NCI-H187 treated with DMSO at 0.1 percent for 48 hours (cell line): ENCODE measurements at places on chromosomes 5 and 9.

GRCh38 chr5:115243412-115243811 is 19.3 kb downstream of the PGGT1B start:
- DNase-seq, result no peak

DNA sequence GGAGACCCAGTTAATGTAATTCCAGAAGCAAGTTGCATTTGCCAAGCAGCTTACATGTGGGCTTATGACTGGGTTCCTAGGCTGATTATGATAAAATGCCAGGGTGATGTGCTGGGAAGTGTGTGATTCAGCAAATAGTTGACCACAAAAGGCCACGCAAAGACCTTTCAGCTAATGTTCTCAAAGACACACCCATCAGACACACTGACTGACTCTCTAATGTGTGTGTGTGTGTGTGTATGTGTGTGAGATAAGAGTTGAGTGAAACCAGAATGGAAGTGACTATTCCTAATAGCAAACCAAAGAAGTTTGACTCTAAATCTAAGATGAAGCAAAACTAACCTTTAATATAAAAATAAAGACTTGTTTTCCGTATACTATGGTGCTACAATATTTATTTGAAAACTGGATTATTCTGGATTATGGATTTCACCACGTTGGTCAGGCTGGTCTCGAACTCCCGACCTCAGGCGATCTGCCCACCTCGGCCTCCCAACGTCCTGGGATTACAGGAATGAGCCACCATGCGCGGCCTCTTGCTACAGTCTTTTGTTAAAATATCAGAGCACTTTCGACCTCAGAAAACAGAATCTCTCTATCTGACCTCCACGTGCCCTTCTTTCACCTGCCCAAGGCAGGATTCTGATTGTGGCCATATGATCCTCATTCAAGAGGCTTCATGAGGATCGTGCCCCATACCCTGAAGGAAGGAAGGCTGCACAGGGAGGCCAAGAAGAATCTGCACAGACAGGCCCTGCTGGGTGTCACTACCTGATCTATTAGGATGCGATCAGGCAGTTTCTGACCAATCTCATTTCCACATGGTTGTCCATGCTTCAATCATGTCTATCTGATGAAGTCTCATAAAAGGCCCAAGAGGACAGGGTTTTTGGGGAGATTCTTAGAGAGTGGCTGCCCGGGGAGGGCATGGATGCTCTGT is 75.6 kb downstream of the USP20 start:
- no peak for DNase-seq

DNA sequence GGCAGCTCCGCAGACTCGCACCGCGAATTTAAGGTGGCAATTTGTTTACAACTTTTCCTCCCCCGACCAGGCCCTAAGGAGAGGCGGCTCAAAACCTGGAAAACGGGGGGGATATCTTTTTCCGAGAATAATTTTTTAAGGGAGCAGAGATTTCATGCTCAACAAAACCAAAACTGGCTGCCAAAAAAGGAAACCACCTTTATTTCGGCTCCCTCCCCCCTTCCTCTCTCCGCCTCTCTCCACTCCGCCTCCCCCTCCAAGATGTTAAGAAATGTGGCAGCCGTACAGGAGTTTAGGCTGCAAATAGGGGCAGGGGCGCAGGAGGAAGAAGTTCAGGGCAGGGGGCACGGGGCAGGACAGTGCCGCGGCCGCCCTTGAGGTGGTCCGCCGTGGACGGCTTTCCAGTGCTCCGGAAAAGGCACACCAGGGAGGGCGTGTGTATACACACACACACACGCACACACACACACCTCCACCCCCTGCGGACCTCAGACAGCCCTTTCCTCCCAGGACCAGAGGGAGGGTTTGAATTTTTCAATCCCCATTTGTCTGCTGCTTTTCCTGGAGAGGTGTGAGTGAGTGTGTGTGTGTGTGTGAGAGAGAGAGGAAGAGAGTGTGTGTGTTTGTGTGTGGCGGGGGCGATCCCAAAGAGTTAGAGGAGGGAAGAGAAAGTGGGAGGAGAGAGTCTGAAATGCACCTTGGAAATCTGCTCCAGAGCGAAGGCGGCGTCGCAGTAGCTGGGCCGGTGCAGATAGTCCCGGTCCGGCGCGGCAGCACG is 9.1 kb downstream of the PTCH1 start:
- DNase-seq, result no peak

DNA sequence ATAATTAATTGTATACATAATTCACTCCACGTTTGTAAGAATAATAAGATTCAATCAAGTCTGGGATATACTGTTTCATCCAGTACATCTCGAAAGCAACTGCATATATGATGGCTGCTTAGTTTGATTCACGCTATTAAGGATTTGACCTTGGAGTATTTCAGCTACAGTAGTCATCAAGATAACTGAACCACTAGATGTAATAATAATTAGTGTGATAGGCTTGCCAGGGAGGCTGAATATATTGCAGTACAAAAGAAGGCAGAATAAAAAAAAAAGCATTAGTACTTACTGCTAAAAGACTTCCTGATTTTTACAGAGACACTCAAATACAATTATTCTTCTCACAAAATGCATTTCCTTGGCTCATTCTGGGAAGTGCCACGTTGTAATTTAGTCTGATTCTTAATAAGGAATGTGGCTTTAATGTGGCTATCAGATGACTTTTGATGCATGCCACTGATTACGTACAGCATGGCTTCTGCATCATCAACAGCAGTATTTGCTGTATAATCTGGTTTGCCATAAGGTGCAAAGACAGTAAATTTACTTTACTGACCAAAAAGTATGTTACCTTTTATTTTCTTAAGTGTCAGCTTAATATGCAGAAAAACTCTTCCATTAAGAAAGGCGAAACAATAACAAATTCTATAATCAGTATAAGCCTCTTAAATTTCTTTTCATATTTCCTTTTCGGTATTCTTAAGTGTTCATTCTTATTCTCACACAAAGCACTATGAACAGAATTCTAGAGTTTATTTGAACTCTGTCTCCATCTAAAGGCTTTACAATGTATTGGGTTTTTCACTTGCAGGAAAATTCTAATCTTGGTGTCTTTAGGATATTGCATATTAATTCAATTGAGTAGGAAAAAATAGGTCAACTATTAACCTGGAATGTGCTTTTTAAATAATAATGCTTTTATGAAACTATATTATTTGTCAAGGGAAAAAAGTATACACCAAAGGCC is 166.4 kb downstream of the SLF1 start:
- no peak for DNase-seq

GRCh38 chr9:135289081-135289491 is 190.5 kb upstream of the PPP1R26 start:
- DNase-seq, result no peak

DNA sequence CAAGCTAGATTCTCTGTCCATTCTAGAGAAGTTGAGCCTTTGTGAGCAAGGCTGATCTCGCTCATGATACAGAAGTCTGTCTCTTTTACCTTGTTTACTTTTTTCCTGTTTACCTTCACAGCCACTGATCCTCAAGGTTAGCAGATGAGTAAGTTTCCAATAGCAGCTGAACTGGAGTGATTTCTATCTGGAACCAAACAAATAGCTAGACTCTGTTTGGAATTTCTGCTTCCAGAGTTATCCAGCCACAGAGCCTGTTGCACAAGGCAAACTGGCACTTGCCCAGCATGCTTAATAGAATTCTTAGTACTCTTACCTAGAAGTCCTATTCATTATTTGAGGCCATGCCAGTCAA is 12.8 kb upstream of the PANK3 start:
- DNase-seq, result no peak

DNA sequence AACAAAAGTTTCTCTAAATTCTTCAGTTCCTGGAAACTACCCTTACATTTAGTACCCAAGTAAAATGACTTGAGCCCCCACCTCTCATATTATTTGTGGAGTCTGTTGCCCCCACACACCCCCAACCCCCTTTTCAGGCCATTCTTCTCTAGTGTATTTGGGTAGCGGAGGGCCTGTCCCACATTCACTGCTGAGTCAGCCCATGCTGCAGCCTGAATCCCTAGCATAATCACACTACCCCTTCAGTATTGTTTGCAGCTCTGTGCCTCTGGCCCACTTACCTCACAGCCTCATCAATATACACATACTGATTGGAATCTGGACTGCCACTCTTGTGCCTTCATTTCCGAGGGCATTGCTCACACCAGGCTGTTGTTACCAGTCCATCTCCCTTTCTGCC is 26.8 kb downstream of the RGS7BP start:
- DNase-seq, result no peak

GRCh38 chr9:104842698-104843097 is 78.8 kb downstream of the NIPSNAP3B start:
- no peak for DNase-seq

- no peak for DNase-seq
Measured at GRCh38 chr5:43416803-43417394, 4.7 kb upstream of the CCL28 start.

DNA sequence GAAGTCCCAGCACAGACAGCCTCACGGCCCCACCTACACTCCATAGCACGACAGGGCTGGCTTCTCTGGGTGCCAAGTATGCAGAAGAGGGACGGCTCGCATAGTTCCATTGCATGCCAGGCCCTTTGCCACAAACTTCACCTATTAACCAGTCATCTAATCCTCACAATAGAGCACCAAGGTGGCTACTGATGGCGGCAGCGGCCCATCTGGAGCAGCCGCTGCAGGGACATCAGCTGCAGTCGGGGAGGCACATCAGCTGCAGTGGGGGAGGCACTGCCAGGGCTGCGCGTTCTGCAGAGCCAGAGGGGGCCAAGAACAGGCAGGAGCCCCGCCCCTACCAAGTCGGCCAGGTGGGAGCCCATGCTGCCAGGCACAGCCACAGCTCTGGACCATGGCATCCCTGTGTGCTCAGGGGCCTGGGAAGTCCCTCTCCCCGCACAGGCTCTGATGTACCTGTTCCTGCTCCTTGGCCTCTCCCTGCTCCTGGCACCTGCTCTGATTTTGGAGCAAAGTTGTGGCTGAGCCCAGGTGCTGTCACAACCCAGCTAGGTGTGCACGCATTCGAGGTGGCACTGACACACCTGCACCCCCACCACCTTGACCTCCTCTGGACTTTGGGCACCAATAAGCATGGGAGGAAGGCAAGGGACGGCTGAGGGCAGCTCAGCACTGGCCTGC is 61.5 kb upstream of the SYNPO start:
- DNase-seq, result no peak

DNA sequence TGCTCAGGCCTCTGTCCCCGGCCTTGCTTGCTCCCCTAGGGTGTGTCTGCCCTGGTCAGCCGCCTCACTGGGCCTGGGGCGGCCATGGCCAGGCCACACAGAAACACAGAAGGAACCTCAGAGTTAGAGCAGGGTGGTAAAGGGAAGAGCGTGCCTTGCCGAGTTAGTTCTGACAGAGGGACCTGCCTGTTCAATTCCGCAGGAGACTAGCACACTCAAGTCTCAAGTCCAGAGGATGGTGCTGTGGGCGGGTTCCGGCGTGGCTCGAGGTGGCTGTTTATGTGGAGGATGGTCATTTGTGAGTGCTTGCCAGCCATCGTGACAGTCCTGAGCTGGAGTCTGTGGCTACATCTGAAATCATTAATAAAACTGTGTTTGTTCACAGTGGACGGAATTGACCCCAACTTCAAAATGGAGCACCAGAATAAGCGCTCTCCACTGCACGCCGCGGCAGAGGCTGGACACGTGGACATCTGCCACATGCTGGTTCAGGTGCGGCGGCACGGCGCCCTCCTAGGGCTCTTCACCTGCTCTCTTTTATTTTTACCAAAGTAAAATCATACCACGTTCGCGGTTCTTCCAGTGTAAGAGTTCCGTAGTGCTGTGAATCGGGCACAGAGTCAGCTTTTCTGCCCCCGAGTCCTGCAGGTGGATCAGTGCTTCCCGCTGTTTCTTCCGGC is 95.5 kb upstream of the CACNA1B start:
- no peak for DNase-seq

DNA sequence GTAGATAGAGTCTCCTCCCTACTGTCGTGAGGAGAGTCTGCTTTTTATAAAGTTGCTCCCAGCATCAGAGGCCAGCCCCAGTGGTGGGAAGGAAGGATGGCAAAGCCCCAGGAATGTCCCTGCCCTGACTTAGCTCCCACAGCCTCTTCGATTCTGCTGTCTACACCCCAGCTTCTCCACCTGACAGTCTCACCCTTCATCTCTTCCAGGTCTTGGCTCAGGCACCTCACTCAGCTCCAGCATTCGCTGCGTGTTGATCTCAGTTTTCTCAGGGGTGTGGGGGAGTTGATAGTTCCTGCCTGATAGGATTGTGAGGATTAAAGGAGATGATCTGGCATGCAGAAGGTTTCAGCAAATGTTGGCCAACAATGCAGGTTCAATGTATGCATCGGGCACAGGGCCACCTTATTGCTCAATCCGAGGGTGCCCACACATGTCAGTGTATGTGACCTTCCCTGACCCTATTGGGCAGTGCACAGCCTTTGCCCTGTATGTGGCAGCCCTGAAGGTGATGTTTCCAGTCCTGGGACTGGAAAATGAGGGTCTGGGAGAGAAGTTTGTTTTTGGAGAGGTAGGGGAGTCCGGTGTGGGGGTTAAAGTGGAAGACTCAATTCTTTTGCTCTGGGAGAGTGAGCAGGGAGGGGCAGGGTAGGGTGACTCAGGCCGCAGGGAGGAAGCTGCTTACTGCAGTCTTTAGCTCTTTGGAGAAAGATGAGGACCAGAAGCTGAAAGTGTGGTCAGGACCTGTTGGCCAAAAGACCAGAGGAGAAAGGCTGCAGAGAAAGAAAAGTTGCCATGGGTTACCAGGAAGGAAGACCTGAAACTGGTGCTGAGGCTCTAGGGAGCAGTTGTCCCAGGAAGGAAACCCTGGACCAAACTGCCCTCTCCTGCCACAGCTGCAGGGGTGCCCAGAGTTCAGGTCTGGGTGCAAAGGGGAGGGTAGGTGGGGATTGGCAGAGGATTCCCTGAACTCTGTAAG is 153.2 kb downstream of the MACROH2A1 start:
- DNase-seq, result no peak

- DNase-seq, result no peak
Measured at GRCh38 chr9:34690983-34691935, at the start of gene CCL19. Gene CCL19 (minus strand): TSS chr9:34691276. CDS start chr9:34691139, 137 bp downstream.

DNA sequence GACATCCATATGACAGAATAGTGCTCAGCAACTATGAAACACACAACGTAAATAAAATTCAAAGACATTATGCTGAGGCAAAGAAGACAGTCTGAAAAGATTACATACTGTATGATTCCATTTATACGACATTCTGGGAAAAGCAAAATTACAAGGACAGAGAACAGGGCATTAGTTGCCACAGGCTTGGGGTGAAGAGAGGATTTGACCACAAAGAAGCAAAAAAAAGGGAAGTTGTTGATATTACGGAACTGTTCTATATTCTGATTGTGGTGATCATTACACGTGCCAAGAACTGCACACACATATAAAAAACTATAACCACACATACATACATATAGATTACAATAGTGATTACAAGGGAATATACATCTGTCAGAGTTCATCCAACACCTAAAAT is 24.1 kb downstream of the CDK5RAP2 start:
- DNase-seq, result no peak

GRCh38 chr5:132662925-132663770 is 5.2 kb downstream of the IL13 start:
- DNase-seq, result no peak

DNA sequence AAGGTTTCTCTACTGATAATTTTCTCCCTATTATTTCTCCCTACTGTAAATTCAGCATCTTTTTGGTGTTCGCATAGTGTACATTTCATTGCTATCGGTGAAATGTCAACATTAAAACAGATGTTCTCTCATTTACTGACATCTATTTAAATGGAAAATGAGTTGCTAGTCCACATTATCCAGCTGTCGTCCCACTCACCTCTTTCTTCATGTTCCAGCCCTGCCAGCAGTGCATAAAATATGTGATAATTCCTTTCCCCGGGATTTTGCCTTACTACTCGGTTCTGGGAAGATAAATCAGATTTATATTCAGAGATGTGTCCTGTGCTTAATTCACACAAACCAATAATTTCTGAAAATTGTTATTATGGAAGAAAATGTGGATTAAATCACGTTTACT is 155.8 kb downstream of the MYO10 start:
- no peak for DNase-seq

GRCh38 chr5:177086654-177087397 is at the start of gene FGFR4:
Gene FGFR4 (plus strand): TSS chr5:177086915. CDS start chr5:177089603, 2,688 bp downstream.
- no peak for DNase-seq
